ENCODE measurements at places on chromosomes 3 and 15.

GRCh38 chr3:4394048-4394447, 73.0 kb downstream of the SUMF1 start:
- peak; percentile 38 for DNase-seq

DNA sequence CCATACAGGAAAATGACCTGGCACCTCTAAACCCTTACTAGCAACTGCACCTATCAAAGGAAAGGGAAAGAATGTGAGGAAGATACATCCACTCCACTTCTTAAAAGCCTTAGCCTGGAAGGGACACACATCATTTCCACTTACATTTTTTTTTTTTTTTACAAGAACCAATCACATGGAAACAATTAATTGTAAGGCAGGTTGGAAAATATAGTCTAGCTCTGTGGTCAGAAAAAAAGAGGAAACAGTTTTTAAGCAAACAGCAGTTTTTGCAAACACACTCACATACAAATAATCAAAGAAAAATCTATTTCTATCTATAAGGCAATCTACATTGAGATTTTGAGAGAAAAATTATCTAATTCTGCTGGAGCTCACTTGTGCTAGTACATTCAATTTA, 98.9 kb upstream of the SPRED1 start:
- no peak for DNase-seq

DNA sequence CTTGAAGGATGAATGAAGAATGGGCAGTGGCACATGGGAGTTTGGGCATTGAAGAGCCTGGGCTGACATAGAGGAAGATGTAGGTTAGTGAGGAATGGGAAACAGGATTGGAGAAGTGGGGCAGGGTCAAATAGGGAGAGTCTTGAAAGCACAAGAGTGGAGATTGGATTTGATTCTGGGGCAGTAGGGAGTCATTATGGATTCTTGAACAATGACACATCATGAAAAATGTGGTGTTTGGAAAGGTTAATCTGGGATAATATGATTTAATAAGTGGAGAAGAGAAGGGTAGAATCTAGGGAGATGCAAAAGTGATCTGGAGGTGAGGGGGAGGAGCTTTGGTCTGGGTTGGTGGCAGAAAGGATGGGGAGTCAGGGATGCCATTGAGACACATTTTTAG, 45.4 kb upstream of the ROPN1 start:
- DNase-seq: no peak

- no peak for DNase-seq
Observed at GRCh38 chr3:30615615-30616346, 9.4 kb downstream of the TGFBR2 start.

- DNase-seq: no peak
Observed at GRCh38 chr3:141178026-141178425, 53.6 kb upstream of the PXYLP1 start.

DNA sequence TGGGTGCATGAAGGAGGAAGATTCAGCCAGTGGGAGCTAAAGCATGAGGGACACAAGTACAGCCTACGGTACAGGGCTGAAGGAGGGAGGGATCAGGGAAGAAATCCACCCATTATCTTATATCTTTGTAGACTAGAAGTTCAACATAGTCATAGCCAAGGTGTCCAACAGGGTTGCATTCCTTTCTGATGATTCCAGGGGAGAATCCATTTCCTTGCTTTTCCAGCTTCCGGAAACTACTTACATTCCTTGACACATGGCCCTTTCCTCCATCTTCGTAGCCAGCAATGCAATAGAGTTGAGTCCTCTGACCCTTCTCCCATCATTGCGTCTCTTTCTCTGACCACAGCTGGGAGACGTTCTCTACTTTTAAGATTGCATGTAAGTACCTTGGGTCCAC, 471.0 kb upstream of the SEMA6D start:
- DNase-seq: no peak

DNA sequence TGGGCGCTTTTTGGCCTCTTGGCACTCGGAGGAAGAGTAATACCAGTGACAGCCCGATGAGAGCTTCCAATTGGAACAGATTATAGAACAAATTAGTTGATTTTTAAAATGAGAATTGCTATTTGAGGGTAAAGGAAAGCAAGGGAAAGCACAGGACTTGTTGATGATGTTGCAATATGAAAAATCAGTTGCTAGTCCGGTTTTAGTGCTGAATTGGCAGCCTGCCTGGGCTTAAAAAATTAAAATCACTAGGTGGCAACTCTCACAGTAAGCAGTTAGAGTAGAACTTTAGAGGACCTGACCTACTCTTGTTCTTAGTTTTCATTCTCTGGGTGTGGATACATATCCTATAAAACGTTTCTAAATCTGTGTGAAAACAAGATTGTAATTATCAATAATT, 2.1 kb upstream of the SCAANT1 start:
- no peak for DNase-seq

DNA sequence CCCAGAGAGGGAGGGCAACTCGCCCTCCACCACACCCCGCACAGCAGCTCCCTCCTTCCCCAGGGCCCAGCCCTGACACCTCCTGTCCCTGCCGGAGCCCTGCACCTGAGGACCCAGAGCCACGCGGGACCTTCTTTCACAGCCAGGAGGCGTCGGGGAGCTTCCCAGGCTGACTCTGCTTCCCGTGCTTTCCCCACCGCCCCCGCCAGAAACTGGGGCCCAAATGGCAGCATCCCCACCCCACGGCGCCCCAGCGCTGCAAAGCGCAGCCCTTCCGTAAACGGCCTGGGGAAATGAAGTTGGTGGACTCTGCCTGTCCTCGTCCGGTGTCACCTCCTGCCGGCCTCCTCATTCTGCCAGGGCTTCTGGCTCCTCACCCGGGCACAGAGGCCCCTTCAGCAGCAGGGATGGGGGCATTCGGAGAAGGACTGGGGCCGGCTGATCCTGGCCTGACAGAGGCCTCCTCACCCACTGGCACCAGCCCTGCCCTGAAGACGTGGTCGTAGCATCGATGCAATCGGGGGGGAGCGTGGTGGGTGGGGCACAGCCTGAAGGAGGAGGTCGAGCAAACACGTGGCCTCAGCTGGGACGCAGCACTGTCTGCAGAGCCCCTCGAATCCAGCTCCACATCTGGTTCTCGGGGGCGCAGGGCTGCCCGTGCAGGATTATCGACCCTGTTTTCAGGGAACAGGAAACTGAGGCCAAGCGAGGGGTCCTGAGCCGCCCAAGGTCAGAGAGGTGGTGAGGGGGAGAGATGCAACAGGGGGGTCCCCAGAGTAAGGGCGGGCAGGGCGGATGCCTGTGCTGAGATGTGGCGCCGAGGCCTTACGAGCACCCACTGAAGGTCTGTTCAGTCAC, 235.4 kb downstream of the XXYLT1 start:
- DNase-seq: no peak

DNA sequence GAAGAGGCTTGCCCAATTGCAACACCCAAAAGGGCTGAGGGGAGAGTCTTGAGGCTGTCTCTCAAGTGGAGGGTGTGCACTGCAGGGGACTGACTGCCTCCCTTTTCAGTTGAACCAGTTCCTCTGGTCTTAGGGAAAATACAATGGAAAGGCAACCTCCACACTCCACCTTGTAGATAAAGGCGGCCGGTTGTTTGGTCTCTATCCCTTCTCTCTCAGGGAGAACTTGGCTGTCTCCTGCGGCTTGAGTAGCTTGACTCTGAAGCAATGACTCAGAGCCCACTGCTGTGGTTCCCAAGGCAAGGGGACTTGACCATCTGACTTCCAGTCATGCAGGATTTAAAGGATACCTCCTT, 143.2 kb upstream of the UMPS start:
- DNase-seq: no peak

- DNase-seq: no peak
Observed at GRCh38 chr15:70140025-70140542, 42.4 kb upstream of the TLE3 start.

DNA sequence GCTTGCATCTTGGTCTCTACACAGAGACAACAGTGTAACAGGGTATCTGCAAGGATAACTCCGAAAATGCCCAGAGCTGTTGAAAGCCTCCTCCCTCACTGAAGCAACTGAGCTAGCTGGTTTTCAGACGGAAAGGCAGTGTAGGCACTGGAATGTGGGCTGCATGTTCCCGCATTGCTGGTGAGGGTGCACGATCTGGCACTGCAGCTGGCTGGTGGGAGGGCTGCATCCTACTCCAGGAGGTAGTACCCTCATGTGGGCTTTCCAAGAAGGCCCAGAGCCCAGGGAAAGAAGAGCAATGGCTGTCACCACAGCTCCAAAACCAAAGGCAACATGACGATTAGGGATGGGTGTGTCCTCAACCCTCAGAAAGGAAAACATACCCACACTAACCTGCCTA, 28.7 kb upstream of the RPS17 start:
- DNase-seq: no peak

DNA sequence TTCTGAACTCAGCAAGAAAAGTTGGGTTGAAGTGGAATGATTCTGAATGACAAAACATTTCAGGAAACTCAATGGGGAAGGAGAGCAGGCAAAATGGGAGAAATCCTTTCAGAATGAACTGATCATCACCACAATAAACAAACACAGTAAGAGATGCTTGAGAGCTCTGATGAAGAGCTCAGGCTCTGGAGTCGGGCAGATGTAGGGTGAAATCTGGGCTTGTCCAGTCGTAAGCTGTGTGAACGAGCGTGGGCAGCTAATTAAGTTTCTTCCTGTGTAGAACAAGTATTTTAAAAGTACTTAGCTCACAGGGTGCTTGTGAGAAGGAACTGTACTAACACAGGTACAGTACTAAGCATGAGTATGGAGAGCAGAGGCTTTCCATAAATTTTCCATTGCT, 406.2 kb downstream of the FOXP1 start:
- no peak for DNase-seq

DNA sequence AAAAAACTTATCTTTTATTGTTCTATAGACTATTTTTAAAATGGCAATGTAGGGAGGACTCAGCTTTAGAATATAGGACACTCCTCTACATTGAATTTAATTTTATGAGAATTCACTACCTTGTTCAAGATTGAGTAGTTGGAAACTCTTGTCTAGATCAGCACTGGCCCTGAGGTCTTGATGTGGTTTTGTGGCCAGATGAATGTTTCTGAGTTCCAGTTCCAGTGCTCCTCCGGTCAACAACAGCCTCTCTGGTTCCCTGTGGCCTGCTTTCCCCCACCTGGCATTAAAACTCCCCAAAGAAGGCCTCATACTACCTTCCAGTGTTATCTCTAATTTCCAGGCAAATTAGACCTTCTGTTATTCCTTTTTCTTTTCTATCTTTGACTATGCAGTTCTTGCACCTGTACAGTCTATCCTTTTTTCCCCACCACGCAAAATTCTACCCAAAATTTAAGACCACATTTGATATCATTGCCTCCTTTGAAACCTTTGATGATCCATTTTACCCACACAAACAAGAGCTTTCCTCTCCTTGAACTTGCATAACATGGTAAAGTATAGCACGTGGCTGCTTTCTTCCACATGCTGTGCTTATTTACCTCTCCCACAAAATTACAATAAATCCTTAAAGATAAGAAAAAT, 9.6 kb upstream of the ANP32A start:
- no peak for DNase-seq

DNA sequence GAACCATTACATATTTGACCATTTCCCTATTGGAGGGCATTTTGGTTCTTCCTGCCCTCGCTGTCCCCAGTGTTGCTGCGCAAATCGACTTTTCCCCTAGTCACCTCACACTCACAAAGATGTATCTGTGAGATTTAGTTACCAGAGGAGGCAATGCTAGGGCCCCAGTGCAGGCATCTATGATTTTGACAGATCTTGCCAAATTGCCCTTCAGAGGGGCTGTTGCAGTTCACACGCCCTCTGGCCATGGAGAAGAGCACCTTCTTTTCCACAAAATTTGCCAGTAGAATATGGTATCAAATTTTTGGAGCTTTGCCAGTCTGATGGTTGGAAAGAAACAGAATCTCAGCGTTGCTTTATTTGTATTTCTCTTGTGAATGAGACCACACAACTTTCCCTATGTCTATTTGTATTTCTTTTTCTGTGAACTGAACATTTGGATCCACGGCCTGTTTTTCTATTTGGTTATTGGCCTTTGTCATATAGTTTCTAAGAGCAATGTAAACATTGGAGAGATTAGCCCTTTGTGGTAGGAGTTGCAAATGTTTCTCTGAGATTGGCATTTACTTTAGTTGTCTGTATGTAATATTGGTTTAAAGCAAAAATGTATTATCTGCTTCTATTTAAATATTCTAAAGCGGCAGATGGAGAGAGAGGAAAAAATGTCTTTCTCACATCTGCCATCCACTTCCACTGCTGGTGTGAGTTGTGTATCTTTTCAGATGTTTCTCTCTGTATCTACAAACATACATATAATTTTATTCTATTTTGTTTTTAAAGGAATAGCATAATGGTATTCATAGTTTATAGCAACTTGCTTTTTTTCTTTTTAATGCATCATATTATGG, 66.1 kb downstream of the DNASE1L3 start:
- no peak for DNase-seq
